Activated CD4-positive, alpha-beta memory T cell treated with anti-CD3 and anti-CD28 coated beads for 36 hours (primary cell): ENCODE measurements at places on chromosomes 16 and 17. TPM values are rescaled to one million over a fixed set of nuclear protein-coding genes. Genes with fewer than 3 reads are reported as not detected.

The TBC1D3H gene
- not detected for total RNA-seq

The IL32 gene
- 2,532 TPM for total RNA-seq

- DNase-seq = no peak
Observed at GRCh38 chr17:49572806-49573420, 2.8 kb upstream of the NXPH3 start.

The NEUROD2 gene
- not detected for total RNA-seq

The GPRC5C gene
- total RNA-seq = 0.40 TPM

- no peak for DNase-seq
Observed at GRCh38 chr17:57338257-57338914, 82.1 kb downstream of the MSI2 start.

The RTN4RL1 gene
- total RNA-seq = 0.17 TPM

GRCh38 chr16:68869492-68870088 is 26.3 kb downstream of the TANGO6 start:
- no peak for DNase-seq

DNA sequence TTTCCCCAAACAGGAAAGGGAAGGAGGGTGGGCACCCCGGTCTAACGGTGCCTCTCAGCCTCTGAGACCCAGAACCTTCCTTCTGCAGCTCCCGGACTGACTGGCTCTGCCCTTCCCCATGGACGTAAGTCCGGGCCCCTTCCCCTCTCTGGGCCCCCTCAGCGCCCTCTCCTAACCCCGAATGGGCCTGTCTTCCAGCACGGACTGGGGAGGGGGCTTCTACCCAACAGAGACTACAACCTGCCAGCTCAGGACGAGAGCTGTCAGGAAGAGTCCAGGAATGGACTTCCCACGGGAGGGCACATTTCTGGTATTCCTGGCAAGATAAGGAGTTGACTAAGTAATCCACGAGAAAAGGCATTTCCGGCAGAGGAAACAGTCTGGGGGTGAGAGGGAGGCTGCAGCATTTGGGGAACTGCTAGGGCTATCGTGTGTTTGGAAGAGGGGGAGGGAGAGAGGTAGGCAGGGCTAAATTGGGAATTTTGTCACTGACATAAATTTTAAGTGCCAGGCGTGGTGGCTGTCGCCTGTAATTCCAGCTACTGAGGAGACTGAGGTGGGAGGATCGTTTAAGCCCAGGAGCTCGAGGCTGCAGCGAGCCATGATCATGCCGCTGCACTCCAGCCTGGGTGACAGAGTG is 12.1 kb upstream of the ALDOA start:
- no peak for DNase-seq

The ARHGAP23 gene
- total RNA-seq = 1.3 TPM

The PAGR1 gene
- total RNA-seq = 24.0 TPM

DNA sequence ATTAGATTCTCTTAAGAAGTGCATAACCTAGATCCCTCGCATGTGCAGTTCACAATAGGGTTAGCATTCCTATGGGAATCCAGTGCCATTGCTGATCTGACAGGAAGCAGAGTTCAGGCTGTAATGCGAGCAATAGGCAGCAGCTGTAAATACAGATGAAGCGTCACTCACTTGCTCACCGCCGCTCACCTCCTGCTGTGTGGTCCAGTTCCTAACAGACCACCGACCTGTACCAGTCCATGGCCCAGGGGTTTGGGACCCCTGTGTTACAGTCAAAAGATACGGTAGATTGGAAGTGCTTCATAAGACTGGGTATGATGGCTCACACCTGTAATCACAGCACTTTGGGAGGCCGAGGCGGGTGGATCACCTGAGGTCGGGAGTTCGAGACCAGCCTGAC is 2.8 kb downstream of the STAT5A start:
- no peak for DNase-seq

The INCA1 gene
- not detected for total RNA-seq

The TNS4 gene
- 15.2 TPM for total RNA-seq

The CHRNE gene
- 0.56 TPM for total RNA-seq

DNA sequence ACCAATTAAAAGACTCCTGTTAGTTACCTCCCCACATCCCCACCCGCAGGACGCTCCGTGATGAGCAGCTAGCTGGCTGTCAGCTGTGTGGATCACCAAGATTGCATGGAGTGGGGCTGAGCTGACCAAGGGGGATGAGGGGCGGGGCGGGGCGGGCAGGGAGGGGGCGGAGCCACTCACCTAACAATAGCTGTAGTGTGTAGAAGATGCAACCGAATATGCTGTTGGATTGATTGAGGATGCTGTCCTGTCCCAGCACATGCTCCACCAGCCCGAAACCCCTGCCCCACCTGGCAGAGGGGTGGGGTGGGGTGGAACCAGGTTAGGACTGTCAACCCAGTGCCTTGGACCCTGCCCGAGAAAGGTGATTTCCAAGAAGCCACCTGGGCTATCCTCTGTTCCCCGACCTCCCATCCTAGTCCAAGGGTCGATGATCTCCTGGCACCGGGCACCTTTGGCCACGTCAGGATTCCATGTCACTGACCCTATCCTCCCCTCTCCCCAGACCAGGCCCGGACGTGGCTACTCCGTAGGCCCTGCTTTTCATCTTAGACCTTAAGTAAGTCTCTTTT is 1.4 kb downstream of the VKORC1 start:
- DNase-seq = peak; percentile 31

The RNF43 gene
- 0.93 TPM for total RNA-seq

DNA sequence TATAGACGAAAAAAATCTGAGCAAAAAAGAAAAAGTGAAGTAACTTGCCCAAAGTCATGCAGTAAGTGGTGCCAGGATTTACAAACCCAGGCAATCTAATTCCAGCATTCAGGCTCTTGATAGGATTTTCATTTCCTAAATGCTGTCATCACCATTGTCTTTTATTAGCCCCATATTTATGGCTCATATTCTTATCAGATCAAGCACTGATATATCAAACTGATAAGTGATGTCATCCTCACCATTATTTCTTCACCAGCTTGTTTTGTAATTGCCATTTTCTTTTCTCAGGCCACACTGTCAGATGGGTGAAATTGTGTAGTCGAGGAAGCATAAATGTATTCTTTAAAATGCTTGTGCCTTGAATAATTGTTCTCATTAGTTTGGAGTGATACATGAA is 1.3 kb downstream of the RAD51C start:
- no peak for DNase-seq

- DNase-seq = no peak
Observed at GRCh38 chr17:55383771-55384642, 37.6 kb downstream of the MMD start.

DNA sequence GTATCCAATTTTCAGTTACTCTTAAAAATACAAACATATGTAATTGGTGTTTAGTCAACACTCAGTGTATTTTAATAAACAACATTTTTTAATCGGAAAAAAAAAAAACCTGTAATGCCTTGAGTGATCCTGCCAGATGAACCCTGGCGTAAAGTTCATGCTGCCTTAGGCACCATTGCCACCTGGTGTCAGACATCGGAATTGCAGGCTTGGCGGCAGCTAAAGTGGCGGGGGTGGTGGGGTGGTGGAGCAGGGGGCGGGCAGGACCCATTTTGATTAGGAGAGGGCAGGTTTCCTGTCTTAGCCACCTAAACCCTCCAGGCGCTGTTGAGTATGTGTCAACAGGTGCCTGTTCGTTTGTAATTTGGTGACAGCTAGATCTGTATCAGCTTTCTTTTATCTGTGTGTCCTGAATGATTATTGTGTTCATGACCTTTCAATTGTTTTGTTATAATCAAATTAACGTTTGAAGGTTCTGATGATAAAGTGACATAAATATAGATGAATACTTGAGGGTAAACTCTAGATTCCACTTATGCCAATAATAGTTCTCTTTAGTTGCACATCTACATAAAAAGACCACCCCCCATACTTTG is 588.7 kb downstream of the CDH13 start:
- DNase-seq = peak; percentile 68

GRCh38 chr16:51085271-51085670 is 65.8 kb downstream of the SALL1 start:
- no peak for DNase-seq

DNA sequence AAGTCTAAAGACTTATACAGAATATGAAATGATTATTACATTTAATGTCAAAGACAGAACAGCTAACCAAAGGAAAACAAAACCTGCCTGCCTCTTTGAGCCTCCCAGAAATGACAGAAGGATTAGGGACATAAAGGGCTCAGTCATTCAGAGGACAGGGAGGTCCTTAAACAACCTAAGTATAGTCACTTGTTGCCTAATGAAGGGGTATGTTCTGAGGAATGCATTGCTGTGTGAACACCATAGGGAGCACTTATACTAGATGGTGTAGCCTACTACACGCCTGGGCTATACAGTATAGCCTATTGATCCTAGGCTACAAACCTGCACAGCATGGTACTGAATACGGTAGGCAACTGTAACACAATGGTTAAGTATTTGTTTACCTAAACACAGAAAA is 106.4 kb downstream of the PARN start:
- no peak for DNase-seq

The MT1A gene
- total RNA-seq = 0.94 TPM

The ARSG gene
- 9.8 TPM for total RNA-seq

GRCh38 chr16:28590384-28591340 is 6.2 kb downstream of the SULT1A2 start:
- DNase-seq = no peak

- peak; percentile 54 for DNase-seq
Observed at GRCh38 chr16:80824623-80825364, 20.4 kb upstream of the CDYL2 start.

DNA sequence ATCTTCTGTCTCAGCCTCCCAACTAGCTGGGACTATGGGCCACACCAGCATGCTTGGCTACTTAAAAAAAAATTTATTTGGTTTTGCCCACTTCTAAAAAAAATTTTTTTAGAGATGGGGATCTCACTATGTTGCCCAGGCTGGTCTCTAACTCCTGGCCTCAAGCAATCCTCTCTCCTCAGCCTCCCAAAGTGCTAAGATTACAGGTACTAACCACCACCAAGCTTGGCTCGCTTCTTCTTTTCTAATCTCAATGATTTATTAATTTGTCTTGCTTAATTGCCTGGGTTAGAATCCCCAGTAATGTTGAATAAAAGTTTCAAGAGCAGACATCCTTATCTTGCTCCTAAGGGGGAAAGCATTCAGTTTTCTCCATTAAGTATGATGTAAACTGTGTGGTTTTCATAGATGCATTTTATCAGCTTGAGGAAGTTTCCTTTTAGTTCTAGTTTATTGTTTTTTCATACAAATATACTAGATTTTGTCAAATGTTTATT is 65.8 kb upstream of the NACA2 start:
- no peak for DNase-seq

- no peak for DNase-seq
Observed at GRCh38 chr17:47792979-47793378, 28.6 kb downstream of the OSBPL7 start.

DNA sequence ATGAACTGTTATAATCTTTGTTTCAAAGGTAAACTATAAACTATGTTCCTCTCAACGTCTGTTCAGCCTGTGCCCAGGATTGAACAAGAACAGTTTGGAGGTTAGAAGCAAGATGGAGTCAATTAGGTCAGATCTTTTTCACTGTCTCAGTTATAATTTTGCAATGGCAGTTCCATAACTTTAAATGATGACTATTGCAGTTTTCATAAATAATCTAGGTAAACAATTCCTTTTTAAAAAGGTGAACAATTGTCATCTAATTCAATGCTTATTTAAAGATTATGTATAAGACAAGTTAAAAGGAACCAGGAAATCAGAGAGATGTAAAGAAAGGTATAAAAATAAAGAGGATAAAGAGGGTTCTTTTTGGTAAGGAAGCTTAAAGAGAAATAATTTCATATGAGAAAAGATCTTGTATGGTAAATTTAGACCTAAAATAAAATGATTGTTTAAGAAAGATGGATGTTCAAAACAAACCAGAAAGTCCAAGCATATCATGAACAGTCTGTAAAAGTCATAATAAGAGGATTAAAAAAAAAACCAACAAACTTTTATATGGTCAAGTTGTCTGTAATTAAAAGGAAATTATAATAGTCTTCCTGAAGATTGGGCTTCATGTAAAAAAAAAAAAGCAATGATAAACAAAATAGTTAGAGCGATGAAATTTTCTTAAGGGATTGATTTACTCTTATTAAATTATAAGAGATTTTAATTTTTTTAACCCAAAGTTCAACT is 6.1 kb downstream of the KRTAP4-9 start:
- no peak for DNase-seq

The ATP2A1 gene
- total RNA-seq = 3.3 TPM

DNA sequence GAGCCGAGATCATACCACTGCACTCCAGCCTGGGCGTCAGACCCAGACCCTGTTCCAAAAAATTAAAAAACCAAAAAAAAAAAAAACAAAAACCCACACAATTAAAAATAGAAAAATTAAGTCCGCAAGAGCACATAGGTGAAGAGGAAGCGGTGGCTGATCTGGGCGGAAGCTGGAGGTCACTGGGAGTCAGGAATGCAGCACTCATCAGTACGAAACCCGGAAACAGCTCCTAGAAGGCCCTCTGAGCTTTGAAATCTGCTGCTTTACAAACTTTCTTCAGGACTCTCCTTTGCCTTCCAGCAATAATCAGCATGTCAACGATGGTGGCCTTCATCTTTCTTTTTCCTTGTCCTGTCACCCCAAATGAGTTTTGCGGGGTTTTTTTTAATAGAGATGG is 29.5 kb downstream of the TRAP1 start:
- DNase-seq = no peak

The PGAP3 gene
- 8.3 TPM for total RNA-seq

The CD300E gene
- total RNA-seq = not detected

- DNase-seq = peak; percentile 80
Observed at GRCh38 chr17:78665952-78666920, 89.0 kb upstream of the DNAH17 start.

GRCh38 chr16:72664056-72664508 is 383.8 kb downstream of the ZFHX3 start:
- no peak for DNase-seq

The HIGD1B gene
- total RNA-seq = not detected

The ABCC3 gene
- not detected for total RNA-seq

DNA sequence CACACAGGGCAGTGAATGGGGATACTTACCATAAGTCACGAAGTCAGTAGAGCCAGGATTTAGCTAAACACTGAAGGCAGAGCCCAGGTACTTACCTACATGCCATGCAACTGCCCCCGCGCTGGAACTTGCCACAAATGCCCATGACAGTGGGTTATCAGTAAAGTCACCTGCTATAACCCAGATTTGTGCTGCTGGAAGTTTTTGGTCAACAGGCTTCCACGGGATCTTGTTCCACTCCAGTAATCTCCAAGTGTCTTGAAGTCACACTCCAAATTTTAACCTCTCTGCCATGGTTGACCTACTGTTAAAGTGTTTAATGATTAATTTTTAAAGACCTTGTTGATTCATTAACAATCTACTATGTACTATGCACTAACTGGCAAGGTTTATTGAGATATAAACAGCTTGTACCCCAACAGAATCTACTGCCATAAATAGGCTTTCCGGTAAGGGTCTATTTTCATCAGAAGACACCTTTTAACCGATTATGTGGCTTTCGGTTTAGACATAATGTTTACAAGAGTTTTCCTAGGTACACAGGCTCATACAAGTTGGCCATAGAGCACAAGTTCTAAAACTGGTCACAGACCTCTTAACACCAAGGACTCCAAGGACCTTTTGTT is 6.3 kb upstream of the SLC5A11 start:
- DNase-seq = no peak

The SDK2 gene
- 0.12 TPM for total RNA-seq

The DUXB gene
- total RNA-seq = not detected
